ENCODE measurements at places on chromosomes 1 and 21. TPM values are rescaled to one million over a fixed set of nuclear protein-coding genes. Genes with fewer than 3 reads are reported as not detected.

Gene MSH4
- 0.36 TPM for total RNA-seq

- ATAC-seq: no peak
Observed at GRCh38 chr1:203052601-203053000, 26.3 kb downstream of the PPFIA4 start.

- ATAC-seq: no peak
Observed at GRCh38 chr1:181620183-181620582, 136.9 kb downstream of the CACNA1E start.

DNA sequence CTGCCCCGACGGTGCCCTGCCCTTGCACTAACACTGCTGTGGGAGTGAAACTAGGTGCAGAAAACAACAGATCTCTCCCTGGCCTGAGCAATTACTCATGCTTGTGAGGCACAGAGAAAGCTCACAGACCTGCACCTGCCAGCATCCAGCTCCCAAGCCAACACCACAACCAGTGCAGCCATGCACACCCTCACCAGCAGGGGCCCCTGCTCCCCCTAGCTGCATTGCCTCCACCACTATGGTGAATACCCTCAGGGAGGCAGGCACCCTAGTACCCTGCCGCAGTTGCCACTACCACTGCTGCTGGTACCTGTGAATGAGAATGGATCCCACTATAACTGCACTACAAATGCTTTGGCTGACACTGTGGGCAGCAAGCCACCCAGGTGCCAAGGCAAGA, 7.1 kb upstream of the DIRAS3 start:
- no peak for ATAC-seq

GRCh38 chr1:210944252-210944651, 189.7 kb downstream of the KCNH1 start:
- ATAC-seq: no peak

DNA sequence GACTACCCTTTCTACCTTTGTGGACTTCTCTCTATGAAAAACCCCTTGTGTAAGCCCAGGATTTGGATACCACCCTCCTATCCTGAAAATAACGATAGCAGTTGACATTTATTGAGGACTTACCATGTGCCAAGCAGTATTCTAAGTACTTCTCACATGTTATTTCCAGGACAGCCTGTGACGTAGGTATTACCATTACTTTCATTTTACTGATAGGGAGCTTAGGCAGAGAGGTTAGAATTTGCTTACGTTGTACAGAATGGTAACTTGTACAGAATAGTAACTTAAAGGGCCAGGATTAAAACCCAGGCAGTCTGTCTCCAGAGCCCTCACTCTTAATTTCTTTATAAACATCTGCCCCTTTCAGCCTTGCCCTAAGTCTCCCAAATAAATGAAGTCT, 138.3 kb downstream of the NTMT2 start:
- no peak for ATAC-seq
